ENCODE measurements at places on chromosomes 12 and 14. TPM values are rescaled to one million over a fixed set of nuclear protein-coding genes. Genes with fewer than 3 reads are reported as not detected.

KRT73 gene
- not detected for total RNA-seq

NFATC4 gene
- total RNA-seq, result 9.4 TPM

ZC2HC1C gene
- total RNA-seq, result not detected

SBNO1 gene
- total RNA-seq, result 48.6 TPM

LTBR gene
- total RNA-seq, result 0.33 TPM

LRIG3 gene
- total RNA-seq, result not detected

TEX52 gene
- total RNA-seq, result not detected

TAS2R19 gene
- 2.9 TPM for total RNA-seq

REC8 gene
- 27.0 TPM for total RNA-seq

PLCZ1 gene
- total RNA-seq, result not detected

KRT82 gene
- not detected for total RNA-seq

PRB2 gene
- not detected for total RNA-seq

RNU4-1 gene
- 3,997 TPM for total RNA-seq
